ENCODE measurements at places on chromosomes 16 and 17.

DNA sequence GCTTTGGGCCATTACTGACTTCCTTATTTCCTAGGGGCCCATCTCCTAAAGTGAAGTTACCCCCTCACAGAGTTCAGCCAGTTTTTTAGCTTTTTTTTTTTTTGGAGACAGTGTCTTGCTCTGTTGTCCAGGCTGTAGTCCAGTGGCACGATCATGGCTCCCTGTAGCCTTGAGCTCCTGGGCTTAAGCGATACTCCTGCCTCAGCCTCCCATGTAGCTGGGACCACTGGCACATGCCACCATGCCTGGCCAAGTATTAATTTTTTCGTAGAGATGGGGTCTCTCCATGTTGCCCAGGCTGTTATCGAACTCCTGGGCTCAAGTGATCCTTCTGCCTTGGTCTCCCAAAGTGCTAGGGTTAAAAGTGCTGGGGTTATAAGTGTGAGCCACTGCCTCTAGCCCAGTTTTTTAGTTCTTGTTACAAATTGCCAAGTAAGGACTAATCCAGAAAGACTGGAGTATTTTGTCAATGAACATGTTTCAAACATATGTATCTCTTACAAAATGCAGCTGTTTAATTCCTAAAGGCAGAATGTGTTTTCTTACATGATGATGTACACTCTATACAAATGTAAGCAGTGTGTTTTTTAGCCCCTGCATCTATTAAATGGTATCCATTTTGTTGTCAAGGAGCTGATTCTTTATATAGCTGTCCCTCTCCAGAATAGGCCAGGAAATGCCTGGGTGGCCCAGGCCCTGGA lies 49.1 kb upstream of the IL34 start:
- DNase-seq = no peak
- no peaks in the 10 kb centered on the region for H3K4me1 ChIP-seq
- no peak overlapping the region for H3K4me3 ChIP-seq
- H3K36me3 ChIP-seq = no peaks in the 10 kb centered on the region
- H3K27ac ChIP-seq = no peak overlapping the region
- H3K27me3 ChIP-seq = no peaks in the 10 kb centered on the region

DNA sequence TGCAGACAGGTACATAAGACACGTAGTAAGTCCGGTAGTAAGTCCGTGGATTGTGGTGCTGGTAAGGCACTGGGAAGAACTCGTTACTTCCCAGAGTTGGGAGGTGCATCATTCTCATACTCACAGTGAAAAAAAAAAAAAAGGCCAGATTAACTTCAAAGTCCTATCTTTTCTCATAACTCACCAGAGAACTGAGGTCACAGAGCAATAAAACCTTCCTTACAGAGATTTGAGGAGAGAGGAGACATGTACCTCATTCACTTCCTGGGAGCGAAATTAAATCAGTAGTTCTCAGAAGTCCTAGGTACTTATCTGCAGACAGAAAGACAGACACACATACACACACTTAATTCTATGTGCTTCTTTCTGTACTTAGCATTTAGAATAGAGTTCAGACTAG lies 22.5 kb downstream of the MPHOSPH6 start:
- H3K4me1 ChIP-seq = no peaks in the 10 kb centered on the region
- peaks cover 39% of the 10 kb centered on the region for H3K36me3 ChIP-seq
- H3K27ac ChIP-seq = no peak overlapping the region
- H3K4me3 ChIP-seq = no peak overlapping the region
- no peak for DNase-seq

DNA sequence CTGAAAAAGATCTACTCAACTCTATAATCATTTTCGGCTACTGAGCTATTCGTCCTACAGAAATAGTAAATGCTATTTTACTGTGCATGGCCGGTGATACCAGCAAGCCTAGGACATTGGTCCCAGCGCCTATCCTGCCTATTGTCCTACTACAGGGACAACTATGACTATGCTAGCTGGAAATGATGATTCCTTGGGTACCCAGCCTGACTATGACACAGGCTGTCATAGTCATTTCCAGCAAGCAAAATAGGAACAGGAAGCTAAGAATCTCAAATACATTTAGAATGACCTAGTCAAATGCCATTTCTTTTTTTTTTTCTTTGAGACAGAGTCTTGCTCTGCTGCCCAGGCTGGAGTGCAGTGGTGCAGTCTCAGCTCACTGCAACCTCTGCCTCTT lies 33.7 kb upstream of the HSBP1 start:
- no peaks in the 10 kb centered on the region for H3K27me3 ChIP-seq
- no peak overlapping the region for H3K27ac ChIP-seq
- H3K4me1 ChIP-seq = peaks cover 9% of the 10 kb centered on the region
- H3K4me3 ChIP-seq = no peak overlapping the region
- H3K36me3 ChIP-seq = no peaks in the 10 kb centered on the region
- DNase-seq = no peak

DNA sequence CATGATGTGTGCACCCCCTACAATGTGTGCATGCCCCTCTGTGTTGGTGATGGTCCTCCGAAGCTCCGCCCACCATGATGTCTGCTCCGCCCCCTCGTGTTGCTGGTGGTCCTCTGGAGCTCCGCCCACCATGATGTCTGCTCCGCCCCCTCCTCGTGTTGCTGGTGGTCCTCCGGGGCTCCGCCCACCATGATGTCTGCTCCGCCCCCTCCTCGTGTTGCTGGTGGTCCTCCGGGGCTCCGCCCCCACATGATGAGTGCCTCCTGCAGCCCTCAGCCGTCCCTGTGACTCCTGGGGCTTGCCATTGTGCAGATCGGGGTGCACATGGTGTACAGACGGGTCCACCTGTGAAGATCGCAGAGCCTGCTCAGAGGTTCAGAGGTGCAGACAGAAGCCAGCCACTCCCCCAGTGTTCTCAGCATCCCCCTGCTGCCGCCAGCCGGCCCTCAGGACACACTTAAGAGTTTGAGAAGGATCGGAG lies 129.1 kb upstream of the CHMP6 start:
- H3K4me1 ChIP-seq = peaks cover 5% of the 10 kb centered on the region
- peaks cover 10% of the 10 kb centered on the region for H3K36me3 ChIP-seq
- H3K4me3 ChIP-seq = no peak overlapping the region

DNA sequence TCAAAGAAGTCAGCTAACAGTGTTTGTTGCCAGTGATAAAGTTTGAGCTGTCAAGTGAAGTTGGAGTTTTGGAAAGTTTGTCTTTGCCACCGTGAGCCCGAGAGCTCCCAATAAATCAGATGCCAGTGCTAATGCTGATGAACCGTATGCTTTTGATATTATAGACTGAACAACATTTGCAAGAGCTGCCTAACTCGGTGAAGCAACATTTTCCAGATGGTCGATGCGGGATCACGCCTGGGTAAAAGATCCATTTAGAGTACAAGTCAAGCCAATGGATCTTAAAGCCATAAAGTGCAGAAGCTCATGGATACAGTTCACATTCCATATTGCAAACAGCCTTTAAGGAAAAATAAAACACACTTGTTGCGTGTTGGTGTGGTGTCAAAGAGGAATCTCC lies 9.6 kb downstream of the BANP start:
- H3K4me3 ChIP-seq = no peak overlapping the region
- no peaks in the 10 kb centered on the region for H3K27me3 ChIP-seq
- peaks cover 8% of the 10 kb centered on the region for H3K36me3 ChIP-seq
- no peak overlapping the region for H3K27ac ChIP-seq
- H3K4me1 ChIP-seq = no peaks in the 10 kb centered on the region

DNA sequence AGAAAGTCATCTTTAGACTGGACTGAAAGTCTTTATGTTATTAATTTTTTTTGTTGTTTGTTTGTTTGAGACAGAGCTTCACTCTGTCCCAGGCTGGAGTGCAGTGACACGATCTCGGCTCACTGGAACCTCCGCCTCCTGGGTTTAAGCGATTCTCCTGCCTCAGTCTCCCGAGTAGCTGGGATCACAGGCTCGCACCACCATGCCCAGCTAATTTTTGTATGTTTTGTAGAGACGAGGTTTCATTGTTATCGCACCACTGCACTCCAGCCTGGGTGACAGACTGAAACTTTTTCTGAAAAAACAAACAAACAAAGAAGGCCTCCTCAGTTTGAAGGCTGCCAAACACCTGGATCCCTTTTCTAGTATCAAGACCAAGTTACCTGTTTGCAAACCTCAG lies 4.7 kb downstream of the BEAN1 start:
- no peak for DNase-seq
- no peaks in the 10 kb centered on the region for H3K36me3 ChIP-seq
- H3K27ac ChIP-seq = no peak overlapping the region
- H3K4me3 ChIP-seq = no peak overlapping the region

- H3K27me3 ChIP-seq = no peaks in the 10 kb centered on the region
- no peak overlapping the region for H3K27ac ChIP-seq
- no peak overlapping the region for H3K4me3 ChIP-seq
- DNase-seq = no peak
- no peaks in the 10 kb centered on the region for H3K4me1 ChIP-seq
- H3K36me3 ChIP-seq = no peaks in the 10 kb centered on the region
Measured at GRCh38 chr16:56961386-56961785, 364 bp upstream of the CETP start.

DNA sequence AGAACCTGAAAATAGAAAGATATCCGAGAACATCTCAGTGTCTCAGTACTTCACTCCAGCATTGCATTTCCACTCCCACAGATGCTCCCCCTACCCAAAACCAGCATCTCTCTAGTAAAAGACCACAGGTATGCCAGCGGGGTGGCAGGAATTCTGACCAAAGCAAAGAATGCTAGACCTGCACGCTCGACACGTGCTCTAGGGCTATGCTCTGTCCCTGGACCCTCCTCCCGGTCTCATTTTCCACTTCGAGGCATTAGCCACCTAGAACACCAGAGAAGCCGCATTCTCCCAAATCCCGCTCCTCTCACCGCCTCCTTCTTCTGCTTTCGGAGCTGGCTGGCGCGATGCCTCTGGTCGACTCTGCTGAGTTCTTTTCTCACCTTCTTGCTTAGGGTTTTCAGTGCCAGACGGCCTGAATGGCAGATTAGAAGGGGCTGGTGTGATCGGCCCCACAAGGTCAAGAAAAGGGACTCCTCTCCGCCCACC lies 487 bp downstream of the TSR1 start:
- no peaks in the 10 kb centered on the region for H3K27me3 ChIP-seq
- H3K27ac ChIP-seq = no peak overlapping the region
- no peak for DNase-seq
- H3K36me3 ChIP-seq = peaks cover 17% of the 10 kb centered on the region
- H3K4me3 ChIP-seq = no peak overlapping the region
- peaks cover 3% of the 10 kb centered on the region for H3K4me1 ChIP-seq

DNA sequence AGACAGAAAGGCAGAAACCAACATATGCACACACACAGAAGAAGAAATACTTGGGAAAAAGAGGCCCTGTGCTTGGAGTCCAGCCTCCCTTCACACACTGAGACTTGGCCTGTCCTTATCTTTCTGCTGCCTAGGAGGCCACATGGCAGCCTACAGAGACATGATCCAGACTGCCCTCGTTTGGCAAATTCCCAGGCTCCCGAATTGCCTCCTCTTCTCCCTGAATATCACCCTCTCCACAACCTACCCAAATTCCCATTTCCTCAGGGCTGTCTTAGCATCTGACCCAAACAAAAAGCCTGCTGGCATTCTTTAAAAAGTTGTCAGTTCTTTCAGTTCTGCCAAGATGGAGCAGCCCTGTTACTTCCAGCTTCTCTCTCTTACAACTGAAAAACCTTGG lies 59.8 kb downstream of the DNAH17 start:
- H3K27ac ChIP-seq = no peak overlapping the region
- DNase-seq = no peak
- H3K36me3 ChIP-seq = no peaks in the 10 kb centered on the region
- no peaks in the 10 kb centered on the region for H3K27me3 ChIP-seq
- H3K4me3 ChIP-seq = no peak overlapping the region
- no peaks in the 10 kb centered on the region for H3K4me1 ChIP-seq

DNA sequence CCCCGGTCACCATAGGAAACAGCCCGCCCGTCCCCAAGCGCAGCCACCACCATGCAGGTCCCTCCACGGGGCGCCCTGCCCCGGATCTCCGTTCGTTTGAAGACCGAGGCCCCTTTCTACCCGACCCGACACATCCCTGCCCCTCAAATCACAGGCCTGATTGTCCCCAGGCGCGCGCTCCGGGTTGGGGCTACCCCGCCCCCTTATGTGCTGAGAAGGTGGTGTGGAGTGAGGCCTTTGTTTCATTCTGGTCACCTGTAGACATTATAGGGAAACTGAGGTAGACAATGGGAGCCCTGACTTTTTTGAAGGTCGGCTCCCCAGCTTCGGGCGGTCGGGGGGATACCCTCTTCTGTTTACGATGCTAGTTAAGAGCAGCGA lies 763 bp upstream of the ACTG1 start:
- DNase-seq = peak; percentile 90
- H3K36me3 ChIP-seq = peaks cover 43% of the 10 kb centered on the region
- H3K4me1 ChIP-seq = peaks cover 3% of the 10 kb centered on the region
- peak overlapping the region; percentile 68 for H3K4me3 ChIP-seq
- H3K27ac ChIP-seq = no peak overlapping the region

GRCh38 chr16:66790130-66790733 lies 11.2 kb downstream of the TERB1 start:
- H3K4me1 ChIP-seq = no peaks in the 10 kb centered on the region
- no peaks in the 10 kb centered on the region for H3K27me3 ChIP-seq
- H3K36me3 ChIP-seq = no peaks in the 10 kb centered on the region
- H3K27ac ChIP-seq = no peak overlapping the region

GRCh38 chr16:19294156-19294649 lies 8.7 kb downstream of the CLEC19A start:
- no peak for DNase-seq
- no peak overlapping the region for H3K27ac ChIP-seq

DNA sequence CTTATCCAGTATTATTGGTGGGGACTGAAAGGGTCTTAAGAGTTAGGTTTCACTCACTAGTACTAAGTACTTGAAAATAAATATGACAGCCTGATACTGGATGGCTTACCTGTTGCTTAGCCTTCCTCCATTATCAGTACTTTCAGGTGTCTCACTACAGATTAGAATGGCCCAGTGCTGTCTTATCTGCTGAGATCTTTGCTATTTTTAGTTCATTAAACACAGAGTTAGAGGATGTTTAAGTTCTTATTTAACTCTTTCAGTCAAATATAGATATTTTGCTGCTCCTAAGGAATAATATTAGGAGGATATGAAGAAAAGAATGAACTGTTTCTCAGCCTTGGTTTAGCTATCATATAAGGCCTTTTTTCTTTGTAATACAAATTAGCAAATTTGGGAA lies 74.8 kb downstream of the NLK start:
- H3K4me3 ChIP-seq = no peak overlapping the region
- H3K27ac ChIP-seq = no peak overlapping the region
- no peak for DNase-seq

DNA sequence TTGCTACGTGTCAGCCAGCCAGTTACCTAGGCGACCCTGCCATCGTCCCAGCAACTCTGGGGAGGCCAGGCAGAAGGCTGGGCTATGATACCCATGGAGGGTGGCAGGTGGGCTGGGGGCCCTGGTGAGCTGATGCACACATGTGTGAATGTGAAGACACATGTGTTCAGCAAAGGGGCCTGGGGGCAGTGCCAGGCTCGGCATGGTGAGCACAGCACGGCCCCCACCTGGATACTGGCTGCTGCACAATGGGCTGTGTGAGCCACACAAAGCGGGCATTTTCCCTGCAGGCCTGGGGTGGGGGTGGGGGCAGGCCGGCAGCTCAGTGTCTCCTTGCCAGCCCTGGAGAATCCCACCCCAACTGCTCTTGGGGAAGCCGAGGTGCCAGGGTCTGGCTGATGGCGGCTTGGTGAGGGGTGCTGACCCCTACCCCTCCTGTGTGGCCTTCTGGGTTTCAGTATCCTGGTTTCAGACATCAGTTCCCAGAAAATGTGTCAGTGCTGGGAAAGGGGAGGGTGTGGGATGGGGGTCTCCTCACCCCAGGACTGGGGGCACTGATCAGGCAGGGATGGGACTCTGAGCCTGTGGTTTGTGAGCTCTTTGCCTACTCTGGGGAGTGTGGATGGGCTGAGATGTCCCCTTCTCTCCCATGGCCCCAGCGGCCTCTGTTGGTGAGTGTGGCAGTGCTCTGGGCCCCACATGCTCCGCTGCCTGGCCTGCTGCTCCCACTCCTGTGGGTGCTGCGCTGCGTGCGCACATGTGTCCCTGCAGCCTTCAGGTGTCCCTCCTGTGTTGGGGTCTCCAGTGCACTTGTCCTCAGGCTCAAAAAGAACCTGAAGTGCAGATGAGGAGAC lies 5.1 kb downstream of the LLGL1 start:
- H3K4me1 ChIP-seq = no peaks in the 10 kb centered on the region
- no peak overlapping the region for H3K27ac ChIP-seq
- H3K36me3 ChIP-seq = peaks cover 30% of the 10 kb centered on the region

Data from H9 (cell line).